ENCODE measurements at places on chromosomes 12 and 14.

GRCh38 chr12:6917491-6918231 is 3.3 kb downstream of the ENO2 start:
- no peak for DNase-seq

GRCh38 chr12:52182898-52183543 is 8.8 kb downstream of the KRT80 start:
- no peak for DNase-seq

DNA sequence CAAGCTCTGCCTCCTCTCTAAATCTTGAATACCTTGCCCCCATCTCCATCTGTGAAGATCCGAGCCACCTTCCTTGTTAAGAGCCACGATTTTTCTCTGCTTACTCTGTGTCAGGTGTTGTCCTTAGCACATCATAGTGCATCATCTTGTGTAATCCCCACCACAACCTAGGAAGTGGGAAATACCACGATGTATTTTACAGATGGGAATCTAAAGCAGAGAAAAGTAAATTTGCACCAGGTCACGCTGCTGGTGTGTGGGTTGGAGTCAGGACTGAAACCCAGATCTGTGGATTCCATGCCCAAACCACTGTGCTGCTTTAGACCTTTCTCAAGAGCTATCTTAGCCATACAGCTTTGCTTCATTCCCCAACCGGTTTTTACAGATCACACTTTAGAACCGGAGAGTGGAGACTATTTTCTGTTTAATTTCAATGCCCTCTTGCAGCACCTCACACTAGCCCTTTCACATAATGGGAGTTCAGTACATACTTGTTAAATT is 94.6 kb downstream of the PPM1A start:
- DNase-seq, result no peak

DNA sequence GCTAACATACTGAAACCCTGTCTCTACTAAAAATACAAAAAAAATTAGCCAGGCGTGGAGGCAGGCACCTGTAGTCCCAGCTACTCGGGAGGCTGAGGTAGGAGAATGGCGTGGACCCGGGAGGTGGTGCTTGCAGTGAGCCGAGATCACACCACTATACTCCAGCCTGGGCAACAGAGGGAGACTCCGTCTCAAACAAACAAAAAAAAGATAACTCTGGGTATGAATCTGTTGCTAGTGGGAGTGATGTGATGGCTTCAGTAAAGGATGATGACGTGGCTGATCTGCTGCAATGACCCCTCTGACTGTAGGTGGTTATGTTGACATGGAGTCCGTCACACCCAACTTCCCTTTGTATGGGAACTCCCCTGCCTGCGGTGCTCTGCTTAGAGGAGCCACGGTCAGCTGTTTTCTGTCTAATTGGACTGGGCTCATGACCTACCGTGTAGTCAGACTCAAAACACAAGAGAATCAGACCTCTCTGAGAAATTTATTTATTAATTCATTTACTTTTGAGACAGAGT is 59.1 kb upstream of the MED13L start:
- DNase-seq, result no peak

DNA sequence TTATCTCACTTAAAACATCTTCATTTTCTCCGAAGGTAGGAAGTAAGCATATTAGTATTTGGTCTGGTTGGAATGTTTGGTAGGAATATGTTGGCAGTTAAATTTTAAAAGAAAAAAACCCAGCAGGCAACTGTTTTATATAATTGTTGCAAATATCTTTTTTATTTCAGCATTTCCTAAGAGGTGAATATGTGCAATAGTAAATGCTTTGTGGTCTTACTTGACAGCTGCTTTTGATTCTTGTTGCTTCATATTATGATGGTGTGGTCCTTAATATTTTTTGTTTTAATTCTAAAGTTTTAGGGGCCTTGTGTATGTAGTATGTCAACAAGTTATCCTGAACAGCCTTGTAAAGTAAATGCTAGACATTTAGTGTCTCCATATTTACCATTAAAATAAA is 6.3 kb downstream of the TRAFD1 start:
- no peak for DNase-seq

- DNase-seq, result no peak
These were observed 158.6 kb downstream of the MON2 start for GRCh38 chr12:62625228-62625627.

GRCh38 chr12:62882140-62882539 is 52.8 kb downstream of the PPM1H start:
- no peak for DNase-seq

GRCh38 chr12:29103539-29103974 is 45.5 kb upstream of the FAR2 start:
- DNase-seq, result no peak

GRCh38 chr12:129213551-129213950 is 360.3 kb downstream of the GLT1D1 start:
- no peak for DNase-seq

DNA sequence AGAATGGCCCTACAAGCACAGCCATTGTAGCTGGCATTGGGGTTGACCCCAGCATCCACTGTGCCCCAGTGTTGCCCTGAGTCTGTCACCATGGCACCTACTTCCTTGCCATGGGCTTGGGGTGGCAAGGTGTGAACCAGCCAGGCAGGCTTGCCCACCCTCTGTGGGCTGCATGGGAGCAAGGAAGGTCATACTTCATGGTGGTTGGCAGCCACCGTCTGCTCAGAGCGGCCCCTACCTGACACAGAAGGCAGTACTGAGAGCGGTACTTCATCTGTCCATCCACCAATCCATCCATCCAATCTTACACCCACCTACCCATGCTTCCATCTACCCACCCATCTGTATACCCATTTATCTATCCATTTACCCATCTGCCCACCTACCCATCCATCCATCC is 160.1 kb downstream of the KIF26A start:
- DNase-seq, result no peak

- DNase-seq, result no peak
These were observed 26.4 kb downstream of the DEGS2 start for GRCh38 chr14:100132903-100133510.

DNA sequence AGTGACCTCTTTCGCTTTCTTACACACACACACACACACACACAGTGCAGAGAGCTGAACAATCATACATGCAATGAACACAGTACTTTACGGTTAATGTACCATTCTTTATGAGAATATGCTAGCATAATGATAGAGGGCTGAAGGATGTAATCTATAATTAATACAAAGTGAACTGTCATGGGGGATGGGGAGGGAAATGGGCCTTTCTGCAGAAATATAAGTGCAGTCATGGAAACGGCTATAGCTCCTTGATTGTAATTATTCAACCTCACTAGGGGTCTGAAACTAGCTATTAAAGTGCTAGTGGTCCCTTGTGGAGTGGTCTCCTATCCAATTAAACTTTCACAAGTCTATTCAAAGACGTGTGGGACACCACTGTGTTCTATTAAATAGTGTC is 443.2 kb upstream of the FOXG1 start:
- no peak for DNase-seq

DNA sequence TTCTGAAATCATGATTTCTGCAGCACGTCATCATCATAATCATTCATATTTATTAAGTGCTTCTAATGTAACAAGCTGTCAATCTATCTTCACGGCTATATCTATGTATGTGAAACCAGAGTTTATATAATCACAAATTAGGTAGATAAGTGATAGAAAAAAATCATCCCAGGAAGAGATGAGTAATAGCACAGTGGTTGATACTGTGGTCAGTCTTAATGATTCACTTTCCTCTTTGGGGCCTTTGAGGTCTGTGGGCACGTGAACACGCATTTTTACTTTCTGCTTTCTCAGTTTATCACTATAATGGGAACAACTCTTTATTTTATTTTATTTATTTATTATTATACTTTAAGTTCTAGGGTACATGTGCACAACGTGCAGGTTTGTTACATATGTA is 265.9 kb upstream of the NOVA1 start:
- DNase-seq, result no peak
